ENCODE measurements at places on chromosomes 3 and 15.
A peak's percentile ranks its signal among the peaks of the same experiment; 100 is the strongest.

DNA sequence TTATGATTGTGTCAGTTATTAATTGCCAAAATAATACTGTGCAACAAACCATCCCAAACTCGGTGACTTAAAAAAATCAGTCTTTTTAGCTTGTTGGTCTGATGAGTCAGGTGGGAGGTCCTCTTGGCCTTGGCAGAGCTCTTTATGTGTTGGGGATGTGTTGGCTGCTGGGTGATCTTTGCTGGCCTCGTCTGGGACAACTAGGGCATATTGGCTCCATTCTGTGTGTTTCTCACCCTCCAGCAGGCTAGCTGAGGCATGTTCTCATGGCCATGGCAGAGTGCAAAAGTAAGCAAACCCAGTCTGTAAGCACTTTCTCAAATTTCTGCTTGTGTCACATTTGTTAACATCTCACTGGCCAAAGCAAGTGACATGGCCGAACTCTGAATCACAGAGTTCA is 251.6 kb downstream of the RPLP1 start:
- DNase-seq = no peak

DNA sequence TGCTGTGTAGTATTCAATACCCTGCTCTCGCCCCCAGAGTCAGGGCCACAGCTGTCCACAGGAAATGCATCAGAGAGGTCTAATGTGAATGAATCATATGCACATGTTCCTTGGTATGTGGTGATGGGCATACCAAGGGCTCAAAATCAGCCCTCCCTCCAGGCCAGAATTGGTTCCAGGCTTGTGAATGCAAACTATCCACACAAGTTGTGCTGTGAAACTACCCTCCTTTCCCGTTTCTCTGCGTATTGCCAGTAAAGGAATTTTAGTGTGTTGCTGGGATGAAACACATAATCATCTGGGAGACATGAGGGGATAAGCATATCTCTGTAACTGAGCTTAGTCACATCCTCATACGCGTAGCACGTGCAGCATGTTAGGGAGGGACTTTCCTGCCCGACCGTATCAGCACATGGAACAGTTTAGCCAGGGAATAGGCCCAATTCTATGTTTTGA is 9.2 kb upstream of the MME start:
- DNase-seq = no peak

DNA sequence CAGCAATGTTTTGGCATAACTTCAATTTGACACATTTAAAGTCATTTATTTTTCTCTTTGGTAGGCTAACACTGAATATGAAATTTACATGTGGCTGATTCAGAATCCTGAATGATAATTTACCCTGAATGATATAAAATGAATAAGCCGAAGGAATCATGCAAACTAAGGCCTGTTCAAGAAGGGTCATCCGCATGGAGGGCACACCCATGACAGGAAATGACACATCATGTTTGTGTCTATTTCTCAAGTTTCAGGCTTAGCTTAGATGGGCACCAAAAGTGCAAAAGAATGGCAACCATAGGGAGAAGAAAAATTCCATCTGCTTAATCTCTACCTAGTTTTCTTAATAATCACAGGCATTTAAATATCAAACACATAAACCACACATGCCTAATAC is 141.5 kb downstream of the DUT start:
- no peak for DNase-seq

DNA sequence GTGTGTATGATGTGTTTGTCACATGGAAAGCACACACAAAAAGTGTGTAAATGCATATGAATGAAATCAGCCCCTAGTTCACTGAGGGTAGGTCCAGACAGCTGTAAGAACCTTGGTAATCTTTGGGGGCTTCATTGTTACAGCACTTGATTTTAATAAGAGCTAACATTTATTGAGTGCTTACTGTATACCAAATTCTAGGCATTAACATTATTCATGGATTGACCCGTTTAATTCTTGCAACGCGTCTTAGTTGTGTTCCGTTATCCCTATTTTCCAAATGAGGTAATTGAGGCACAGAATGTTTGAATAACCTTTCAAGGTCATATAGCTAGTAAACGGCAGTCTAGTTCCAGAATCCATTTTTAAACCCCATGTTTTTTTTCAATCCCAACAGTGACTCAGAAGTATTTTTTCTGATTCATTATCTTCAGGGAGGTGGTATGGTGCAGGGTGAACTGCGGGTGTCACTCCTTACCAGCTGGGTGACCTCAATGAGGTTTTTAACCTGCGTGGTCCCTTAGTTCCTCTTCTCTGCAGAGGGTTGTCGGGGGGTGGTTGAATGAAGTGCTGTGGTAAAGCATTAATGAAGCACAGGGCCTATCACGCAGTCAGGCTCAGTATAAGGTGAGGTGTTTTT is 14.2 kb downstream of the RAB8B start:
- DNase-seq = no peak

GRCh38 chr15:65550681-65551098 is 20.4 kb downstream of the HACD3 start:
- no peak for DNase-seq

DNA sequence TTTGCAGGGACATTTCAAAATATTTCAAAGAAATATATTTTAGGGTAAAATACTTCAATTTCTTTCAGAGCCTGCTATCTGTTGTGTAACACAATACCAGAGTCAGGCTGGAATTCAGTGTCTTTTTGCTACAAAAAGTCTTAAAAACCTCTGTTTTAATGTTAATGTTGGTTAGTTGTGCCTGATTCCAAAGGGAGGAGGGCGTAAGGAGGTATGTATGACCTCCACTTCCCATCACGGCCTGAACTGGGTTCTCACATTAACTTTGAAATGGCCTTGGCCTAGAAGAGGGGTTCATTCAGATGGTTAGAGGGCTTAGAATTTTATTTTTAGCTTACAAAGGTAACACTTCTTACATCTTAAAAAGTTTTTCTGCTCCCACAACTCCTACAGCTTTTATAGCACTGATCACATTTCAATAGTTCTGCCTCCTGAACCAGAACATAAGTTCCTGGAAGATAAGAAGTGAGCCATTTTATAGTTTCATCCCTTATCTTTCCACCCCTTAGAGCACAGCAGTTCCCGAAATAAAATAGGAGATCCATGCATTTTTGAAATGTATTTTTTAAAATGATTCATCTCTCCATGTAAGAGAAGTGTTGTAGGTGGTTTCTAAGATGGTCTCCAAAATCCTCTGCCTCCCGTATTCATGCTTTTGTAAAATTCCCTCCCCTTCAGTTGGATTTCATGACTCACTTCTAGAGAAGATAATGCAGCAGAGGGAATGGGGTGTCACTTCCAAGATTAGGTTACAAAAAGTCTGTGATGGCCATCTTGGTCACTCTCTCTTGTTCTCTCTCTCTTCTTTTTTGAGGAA is 543.1 kb upstream of the NECTIN3 start:
- no peak for DNase-seq

- no peak for DNase-seq
Observed at GRCh38 chr3:46729038-46729437, 11.4 kb upstream of the PRSS50 start.

- no peak for DNase-seq
Observed at GRCh38 chr3:56126632-56127031, 341.6 kb downstream of the ERC2 start.

DNA sequence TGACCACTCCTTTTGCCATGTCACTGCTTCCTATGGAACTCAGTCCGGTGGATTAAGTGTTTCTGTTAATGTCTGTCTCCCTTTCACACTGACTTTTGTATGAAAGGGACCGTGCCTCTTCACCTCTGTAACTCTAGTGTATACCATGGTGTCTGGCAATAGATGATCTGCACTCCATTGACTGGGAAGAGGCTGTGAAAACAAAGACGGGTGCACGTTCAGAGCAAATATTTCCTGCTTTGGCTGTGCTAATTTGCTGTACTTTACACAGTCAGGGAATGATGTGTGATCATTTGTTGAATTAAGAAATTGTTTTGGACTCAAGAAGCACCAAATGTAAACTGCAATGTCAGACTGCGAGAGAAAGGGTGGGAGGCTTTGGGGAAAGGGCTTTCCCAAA is 315.2 kb downstream of the RORA start:
- no peak for DNase-seq

GRCh38 chr3:65402597-65402996 is 636.1 kb downstream of the MAGI1 start:
- DNase-seq = no peak

DNA sequence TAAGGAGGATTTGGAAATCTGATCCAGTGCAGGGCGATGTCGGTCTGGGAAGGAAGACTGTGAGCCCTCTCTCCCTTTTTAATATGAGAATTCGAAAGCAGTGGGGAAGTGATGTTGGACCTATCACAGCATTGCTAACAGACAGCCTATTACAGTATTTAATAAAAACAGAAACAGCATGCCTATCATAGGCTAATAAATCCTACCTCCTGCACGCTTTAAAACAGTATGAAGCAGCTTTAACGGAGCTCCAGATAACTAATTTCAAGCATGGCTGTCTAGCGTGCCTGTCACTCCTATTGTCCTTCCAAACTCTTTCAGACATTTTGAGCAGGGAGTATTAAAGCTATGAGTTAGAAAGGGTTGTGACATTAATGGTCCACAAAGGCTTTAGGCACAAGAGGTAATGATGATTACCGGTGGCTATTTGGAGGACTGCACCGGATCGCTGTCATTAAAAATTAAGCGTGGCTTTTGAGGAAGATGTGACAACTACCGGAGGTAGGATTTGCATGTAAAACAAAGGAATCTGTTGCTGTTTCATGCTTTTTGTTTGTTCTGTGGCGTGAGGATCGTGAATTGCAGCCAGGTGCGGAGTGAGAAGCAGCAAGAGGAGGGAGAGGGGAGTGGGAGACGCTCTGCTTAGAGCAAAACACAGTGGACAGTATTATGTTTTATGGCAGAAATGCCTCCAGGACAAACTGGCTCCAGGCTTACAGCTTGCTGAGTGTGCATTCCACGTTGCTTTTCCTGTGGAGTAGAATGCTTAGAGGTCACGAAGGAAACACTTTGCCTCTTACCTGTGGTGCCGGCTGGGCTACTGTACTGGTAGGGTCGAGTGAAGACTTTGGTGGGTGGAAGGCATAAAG is at the start of gene KCNMB2:
Gene KCNMB2, plus strand, starts transcription at position 226 of the 869 bp plus-strand sequence.
- peak; percentile 97 for DNase-seq

DNA sequence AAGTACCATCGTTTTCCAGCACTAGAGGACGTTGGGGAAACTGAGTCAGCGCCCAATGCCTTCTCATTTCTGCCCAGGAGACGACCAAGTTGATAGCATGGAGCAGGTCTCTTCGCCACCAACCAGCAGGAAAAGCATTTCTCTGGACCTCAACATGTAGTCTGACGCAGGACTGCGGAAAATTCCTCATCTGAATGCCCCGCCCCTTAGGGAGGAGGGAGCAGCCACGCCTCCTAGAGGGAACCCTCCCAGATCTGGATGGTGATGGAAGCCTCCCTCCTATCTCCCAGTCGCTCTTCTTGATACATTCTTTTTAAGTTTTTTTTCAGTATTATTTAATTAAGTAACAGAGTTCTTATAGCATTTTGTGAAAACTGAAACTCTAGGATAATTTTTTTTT is 17.4 kb upstream of the MINDY4B start:
- no peak for DNase-seq

- no peak for DNase-seq
Observed at GRCh38 chr3:127675651-127676391, 3.1 kb downstream of the ABTB1 start.

DNA sequence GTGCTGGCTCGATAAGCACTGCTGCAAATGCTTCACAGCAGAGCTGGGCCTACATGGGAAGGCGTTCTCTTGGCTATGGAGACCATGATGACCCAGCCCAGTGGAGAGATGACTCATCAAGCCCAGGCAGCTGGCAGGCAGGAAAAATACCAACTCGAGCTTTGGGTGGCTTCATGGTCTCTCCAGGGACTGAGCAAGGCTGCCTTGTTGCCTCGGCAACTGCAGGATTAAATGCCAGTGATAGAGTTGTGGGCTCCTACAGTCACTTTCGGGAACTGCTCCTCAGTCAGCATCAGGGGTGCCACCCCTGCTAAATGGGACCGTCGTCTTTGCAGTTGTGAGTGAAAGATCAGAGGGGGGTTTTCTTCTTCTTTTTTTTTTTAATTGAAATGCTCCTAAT is 54.6 kb upstream of the MYZAP start:
- no peak for DNase-seq

- DNase-seq = no peak
Observed at GRCh38 chr3:64321747-64322146, 96.5 kb upstream of the PRICKLE2 start.

- no peak for DNase-seq
Observed at GRCh38 chr3:96915445-96915844, 101.1 kb downstream of the EPHA6 start.

DNA sequence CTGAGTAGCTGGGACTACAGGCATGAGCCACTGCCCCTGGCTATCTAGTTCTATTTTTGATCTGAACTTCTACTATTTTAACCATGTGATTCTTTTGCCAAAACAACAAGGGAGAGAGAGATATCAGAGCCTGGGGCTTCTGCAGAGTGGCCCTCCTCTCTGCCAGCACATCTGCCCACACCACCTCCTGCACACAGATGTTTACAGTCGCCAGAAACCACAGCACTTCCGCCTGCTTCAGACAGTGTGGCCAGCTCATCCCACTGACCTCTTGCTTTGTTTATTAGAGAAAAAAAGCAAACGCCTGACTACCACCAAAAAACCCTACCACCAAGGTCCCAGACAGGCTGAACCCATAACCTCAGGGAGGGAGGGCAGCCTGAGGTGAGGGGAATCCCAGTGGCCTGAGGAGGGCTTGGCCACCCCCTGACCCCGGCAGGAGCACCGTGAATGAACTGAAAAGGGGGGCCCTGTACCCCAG is 85.9 kb upstream of the ABHD2 start:
- DNase-seq = no peak

GRCh38 chr3:122184591-122184929 is 1.1 kb downstream of the CASR start:
- DNase-seq = no peak

DNA sequence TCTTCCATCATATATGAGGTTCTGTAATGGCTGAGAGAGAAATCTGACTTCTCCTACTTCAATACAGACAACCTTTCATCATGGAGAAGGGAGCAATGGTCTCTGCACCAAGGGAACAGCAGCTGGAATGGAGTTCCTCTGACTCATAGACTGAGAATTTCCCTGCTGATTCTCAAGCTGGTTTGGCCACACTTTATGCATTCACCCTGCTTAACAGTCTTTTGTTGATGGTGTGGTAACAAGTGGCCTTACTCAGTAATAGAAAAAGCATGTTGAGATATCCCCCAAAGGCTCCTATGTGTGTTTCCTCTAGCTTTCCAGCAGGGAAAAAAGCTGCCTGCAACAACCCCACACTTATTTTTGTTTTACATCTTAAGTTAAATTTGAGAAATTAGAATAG is 138.1 kb downstream of the GREM1 start:
- DNase-seq = no peak

- no peak for DNase-seq
Observed at GRCh38 chr3:123371426-123371825, 77.5 kb downstream of the ADCY5 start.

All from NCI-H2081 treated with DMSO at 0.1 percent for 48 hours (cell line).